Stimulated activated CD8-positive, alpha-beta memory T cell treated with anti-CD3 and anti-CD28 coated beads, Interleukin-2, amount 100 ng/mL, for 48 hours (primary cell): ENCODE measurements at places on chromosomes 6 and 20.

DNA sequence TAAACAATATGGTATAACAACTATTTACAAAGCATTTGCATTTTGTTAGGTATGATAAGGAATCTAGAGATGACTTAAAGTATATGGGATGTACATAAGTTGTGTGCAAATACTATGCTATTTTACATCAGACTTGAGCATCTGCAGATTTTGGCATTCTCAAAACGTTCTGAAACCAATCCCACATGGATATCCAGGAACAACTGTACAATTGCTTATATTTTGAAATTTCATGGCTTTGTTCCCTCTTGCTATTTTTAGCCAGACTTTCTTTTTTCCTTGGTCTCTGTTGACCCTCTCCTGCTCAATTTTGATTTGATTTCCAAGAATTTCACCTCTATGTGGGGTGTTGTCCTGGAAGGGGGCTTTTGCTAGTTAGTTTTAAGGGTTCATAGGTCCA, 32.9 kb upstream of the UST start:
- no peak for DNase-seq

DNA sequence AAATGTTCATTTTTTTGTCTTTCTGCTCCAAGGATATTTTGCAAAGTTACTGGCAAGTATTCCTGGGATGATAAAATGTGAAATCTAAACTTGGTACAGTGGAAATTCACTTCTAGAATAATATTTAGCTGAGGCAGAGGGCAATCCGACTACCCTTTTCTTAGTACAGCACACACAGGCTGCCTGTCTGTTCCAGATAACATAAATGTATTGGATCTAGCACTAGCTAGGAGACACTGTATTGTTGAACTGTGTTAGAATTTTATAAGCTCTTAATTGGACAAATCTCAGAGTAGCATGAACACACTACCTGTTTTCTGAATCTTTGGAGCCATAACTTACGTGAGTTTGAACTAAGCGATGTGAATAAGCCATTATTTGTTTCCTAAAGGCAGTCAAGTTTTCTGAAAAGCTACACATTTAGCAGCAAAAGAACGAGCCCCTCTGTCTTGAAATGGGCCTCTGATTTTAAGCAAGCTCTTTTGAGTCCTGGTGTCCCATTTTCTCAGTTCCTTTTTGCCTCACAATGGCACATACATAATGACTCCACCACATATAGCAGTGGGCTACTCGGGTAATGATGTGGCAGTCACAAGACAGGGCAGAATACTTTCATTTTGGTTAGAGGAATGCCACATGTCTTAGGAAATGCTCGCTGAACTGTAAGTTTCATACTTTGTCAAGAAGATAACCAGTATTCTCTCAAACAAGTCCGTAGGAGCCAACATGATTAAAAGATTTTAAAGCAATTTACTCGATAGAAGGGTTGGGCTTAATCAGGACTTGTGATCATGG, 116.5 kb upstream of the ESR1 start:
- DNase-seq, result no peak

- DNase-seq, result no peak
Measured at GRCh38 chr6:163181666-163182180, 232.8 kb upstream of the QKI start.

DNA sequence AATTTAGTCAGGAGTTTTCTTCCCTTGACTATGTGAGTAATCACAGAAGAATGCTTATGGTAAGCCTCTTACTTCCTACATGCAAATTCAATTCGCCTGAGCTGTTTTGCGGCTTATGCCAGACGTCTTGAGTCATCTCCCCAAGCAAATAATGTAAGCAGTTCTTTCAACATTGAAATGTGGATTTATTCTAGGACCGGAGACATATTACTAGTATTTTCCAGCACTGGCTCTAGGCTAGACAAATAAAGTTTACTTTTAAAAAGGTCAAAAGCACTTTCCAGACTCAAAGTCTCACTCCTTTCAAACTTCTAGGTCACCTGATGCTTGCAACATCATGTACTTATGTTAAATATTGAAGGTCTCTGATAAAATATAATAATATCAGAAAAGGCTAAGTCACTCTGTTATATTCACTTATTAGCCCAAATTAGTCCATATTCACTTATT, 38.1 kb upstream of the NOX3 start:
- no peak for DNase-seq

- no peak for DNase-seq
Measured at GRCh38 chr20:62378215-62378614, 8.7 kb upstream of the RPS21 start.

GRCh38 chr6:166627875-166628801, 1.1 kb upstream of the RPS6KA2 start:
- DNase-seq, result no peak

GRCh38 chr6:148711833-148712654, 34.8 kb upstream of the UST start:
- no peak for DNase-seq

- DNase-seq, result no peak
Measured at GRCh38 chr20:47479506-47479905, 22.2 kb upstream of the NCOA3 start.

GRCh38 chr20:58646703-58647102, 4.4 kb upstream of the STX16 start:
- no peak for DNase-seq

DNA sequence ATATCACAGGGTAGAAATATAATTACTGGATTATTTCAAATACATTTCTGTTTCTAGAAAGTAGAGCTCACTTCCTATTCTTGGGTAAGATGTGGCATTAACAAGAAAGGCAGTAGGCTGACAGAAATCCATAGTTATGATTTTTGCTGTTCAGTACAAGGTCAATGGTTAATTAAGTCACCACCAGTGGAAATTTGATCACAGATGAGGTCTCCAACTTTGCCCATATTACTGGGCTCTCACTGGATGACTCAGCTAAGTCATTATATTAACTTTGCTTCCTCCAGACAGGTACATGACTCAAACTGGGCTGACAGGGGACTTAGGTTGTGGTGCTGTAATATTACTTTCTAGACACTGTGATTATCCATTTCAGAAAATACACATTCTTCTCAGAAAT, 212.4 kb downstream of the GRIK2 start:
- no peak for DNase-seq

- DNase-seq, result no peak
Measured at GRCh38 chr20:34755367-34755766, 51.2 kb downstream of the TP53INP2 start.

DNA sequence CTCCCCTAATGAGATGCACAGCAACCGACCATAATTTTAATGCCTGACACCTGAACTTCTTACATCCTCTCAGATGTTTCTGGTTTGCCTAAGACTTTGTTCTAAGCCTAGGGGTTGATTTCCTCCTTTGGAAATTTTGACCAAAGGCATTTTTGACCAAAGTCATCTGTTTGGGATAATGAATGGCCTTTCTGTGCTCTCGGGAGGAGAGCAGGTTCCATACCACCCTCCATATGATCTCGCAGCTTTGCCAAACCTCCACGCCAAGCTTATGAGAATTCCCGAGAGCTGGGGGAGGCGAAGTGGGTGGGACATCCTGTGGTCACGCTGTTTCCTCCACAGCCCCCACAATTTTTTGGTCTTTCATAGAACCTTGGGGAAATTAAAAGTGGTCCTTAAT, 91.7 kb downstream of the SCML4 start:
- no peak for DNase-seq

DNA sequence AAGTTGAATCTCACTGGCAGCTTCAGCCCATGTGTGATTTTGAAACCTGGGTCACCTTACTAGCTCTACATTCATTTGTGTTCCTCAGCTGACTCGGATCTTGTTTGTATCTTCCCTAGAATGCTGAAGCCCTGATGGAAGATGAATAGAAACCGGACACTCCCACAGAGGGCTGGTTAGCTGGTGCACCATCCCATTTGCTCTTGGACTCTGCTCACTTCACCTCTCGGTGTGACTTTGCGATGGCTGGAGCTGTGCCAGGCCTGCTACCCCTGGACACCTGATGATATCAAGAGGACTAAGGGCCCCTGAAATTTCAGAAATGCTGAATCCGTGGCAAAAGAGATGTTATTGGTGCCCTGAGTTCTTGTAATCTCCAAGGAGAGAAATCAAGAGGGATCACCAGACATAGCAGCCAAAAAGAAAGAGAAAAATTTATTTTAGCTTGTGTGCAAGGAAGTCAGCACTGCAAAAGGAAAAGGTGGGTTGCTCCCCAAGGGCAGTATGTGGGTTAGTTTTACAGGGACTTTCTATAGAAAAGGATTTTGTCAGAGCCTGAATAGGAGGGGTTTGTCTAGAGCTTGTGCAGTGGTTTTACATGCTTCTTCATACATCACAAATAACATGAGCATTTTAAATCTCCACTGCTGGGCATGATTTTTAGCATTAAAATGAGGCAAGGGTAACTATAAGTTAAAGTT, 426.3 kb upstream of the NOX3 start:
- DNase-seq, result no peak

- DNase-seq, result no peak
Measured at GRCh38 chr6:100693249-100693927, 187.7 kb downstream of the ASCC3 start.

- DNase-seq, result no peak
Measured at GRCh38 chr6:84685983-84686584, 78.3 kb downstream of the TBX18 start.

DNA sequence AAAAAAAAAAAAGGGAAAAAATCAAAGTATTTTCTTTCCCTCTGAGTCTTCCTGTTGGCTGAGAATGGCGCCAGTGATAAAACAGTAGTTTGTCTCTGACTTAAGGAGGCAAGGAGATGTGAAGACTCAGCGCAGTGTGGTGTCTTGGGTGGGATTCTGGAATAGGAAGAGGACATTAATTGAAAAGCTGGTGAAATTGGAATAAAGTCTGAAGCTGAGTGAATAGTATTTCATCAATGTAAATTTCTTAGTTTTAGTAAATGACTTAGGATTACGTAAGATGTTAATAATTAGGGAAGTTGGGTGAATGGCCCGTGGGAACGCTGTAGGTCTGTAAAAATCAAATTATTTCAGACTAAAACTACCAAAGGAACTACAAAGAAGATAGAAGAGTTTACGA, 122.8 kb upstream of the ZNF217 start:
- no peak for DNase-seq

GRCh38 chr6:115969207-115969929, 91.3 kb downstream of the FRK start:
- no peak for DNase-seq

- no peak for DNase-seq
Measured at GRCh38 chr20:48691523-48691922, 136.3 kb downstream of the PREX1 start.

- no peak for DNase-seq
Measured at GRCh38 chr20:44083220-44083933, 103.6 kb downstream of the JPH2 start.

GRCh38 chr6:33824461-33825154, 20.8 kb upstream of the MLN start:
- no peak for DNase-seq

- no peak for DNase-seq
Measured at GRCh38 chr6:68642977-68643376, 7.9 kb downstream of the ADGRB3 start.

DNA sequence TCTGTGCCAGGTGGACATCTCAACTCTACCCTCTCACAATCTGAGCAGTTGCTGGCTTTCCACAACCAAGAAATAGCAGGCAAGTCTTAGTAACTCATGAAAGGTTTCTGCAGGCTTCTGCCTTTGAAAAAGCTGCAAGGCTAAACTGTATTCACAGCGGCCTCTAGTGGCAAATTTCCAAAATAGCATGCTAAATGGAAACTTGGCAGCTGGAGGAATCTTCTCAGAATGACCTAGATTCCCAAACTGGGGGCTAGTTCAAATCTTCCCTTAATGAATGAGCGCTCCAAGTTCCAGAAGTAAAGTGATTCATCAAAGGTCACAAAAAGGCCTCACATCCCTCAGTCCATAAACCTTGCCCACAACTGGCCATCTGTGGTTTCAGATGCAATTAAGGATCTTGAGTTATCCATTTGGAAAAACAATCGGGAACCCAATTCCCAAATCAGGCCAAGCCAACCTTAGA, 11.9 kb upstream of the CPNE5 start:
- no peak for DNase-seq

DNA sequence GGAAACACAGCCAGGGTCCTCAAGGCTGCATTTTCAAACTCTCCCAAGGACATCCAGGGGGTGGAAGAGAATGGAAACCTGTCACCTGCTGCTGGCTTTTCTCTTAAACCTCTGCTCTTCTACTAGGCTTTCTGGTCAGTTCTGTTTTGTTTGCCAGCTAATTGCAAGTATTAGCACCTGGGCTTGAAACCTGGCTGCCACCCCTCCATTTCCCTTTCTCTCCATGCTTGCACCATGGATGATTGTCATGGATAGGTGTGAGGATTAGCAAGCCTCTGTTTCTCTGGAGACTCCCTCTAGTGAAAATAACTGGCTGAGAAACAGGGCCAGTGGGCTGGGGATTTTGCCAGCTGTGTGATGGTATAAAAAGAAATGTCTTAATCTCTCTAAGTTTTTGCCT, 33.0 kb upstream of the GPR6 start:
- DNase-seq, result no peak

GRCh38 chr6:7921046-7921445, 10.5 kb upstream of the TXNDC5 start:
- DNase-seq, result no peak

- no peak for DNase-seq
Measured at GRCh38 chr6:90109141-90109540, 187.5 kb downstream of the BACH2 start.

- DNase-seq, result no peak
Measured at GRCh38 chr6:39339868-39340550, 17.5 kb upstream of the KCNK16 start.

DNA sequence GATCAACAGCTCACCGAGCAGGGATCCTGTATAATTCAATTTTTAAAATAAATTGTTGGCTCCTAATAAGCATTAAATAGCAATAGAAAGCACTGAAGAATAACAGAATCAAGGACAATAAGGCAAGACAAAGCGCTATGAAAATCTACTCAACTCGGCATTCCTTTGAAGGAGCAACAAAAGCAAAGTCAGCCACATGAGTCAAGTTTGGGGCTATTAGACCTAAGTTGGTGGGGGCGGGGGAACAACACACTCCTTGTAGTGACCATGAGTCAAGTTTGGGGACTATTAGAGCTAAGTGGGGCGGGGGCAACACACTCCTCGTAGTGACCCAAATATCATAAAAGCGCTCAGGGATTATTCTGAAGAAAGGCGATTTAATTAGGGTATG, 120.0 kb downstream of the FOXC1 start:
- DNase-seq, result no peak

DNA sequence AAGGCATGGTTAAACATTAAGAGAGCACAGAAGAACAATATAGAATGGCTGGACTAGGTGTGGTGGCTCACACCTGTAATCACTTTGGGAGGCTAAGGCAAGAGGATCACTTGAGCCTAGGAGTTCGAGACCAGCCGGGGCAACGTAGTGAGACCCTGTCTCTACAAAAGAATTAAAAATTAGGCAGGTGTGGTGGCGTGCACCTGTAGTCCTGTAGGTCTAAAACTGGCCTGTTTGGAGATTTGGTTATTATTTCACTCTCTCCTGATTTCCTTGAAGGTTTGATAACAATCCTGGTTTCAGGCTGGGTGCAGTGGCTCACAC, 15.6 kb downstream of the SRSF6 start:
- no peak for DNase-seq
